Smooth muscle cell of the brain vasculature (primary cell): ENCODE measurements at places on chromosomes 5 and 9.

GRCh38 chr9:110170357-110171257, 37.4 kb downstream of the C9orf152 start:
- no peak for DNase-seq

- no peak for DNase-seq
These were observed 39.4 kb downstream of the BICD2 start for GRCh38 chr9:92725266-92725545.

DNA sequence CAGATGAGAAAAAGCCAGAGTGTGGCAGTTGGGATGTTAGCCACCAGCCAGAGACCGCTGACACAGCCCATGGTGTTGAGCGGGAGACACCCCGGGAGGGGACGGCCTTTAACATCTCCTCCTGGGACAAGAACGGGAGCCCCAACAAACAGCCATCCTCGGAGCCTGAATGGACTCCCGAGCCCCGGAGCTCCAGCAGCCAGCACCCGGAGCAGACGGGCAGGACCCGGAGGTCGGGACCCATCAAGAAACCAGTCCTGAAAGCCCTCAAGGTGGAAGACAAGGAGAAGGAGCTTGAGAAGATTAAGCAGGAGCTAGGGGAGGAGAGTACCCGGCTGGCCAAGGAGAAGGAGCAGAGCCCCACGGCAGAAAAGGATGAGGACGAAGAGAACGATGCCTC, 28.0 kb upstream of the POMT1 start:
- DNase-seq, result no peak

GRCh38 chr5:176891331-176891958, 7.7 kb downstream of the HK3 start:
- DNase-seq, result no peak

DNA sequence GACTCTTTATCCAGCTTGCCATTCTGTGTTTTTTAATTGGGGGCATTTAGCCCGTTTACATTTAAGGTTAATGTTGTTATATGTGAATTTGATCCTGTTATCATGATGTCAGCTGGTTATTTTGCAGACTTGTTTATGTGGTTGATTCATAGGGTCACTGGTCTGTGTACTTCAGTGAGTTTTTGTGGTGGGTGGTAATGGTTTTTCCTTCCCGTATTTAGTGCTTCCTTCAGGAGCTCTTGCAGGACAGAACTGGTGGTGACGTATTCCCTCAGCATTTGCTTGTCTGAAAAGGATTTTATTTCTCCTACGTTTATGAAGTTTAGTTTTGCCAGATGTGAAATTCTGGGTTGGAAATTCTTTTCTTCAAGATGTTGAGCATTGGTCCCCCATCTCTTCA, 381.1 kb downstream of the MAN2A1 start:
- DNase-seq, result no peak

DNA sequence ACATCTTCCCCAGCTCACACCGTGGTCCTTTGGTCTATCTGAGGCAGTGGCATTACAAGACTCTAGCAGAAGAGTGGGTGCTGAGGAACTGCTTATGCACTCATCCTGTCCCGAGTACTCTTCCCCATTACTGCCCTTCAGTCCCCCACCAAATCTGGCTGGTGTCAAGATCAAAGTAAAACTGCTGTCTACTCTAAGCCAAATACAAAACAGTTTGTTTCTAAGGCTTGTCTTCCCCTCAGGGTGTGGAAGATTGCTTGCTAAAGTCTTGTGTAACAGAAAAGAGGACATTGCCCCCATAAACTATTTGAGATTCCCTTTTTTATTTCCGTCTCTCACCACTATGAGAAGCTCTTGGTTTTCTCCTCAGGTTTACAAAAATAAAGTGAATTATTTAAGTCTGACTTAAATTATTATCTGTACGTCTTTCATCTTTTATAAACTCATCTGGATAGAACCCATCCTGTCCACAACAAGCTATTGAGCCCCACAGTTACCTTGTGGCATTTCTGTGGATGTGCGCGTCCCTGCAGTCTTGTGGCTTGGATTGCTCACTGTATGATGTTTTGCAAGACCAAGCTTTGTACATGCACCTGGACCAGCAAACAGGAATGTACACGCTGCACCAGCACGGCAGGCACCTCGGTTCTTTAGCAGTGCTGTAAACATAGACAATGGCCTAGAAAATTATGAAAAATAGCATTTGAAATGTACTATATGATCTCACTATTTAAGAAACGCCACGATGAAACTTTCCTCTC, 61.0 kb downstream of the CYSTM1 start:
- no peak for DNase-seq

DNA sequence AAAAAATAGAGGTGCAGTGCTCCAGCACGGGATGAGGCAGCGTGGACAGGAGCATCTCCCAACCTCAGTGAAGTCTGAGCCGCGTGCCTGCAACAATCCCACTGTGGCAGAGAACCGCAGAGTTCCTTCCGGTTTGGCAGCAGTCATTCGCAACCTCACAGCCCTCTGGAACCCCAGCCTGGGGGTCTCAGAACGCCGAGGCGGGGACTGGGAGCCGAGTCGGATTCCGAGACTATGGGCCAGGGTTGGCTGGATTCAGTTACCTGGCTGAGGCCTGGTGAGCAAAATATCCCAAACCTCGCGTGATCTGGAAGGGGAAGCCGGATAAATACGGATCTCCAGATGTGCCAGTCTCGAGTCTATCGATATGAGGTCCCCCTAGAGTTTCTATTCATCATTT, 27.0 kb downstream of the CDKN2A start:
- no peak for DNase-seq

GRCh38 chr5:174191076-174191475, 145.6 kb downstream of the NSG2 start:
- no peak for DNase-seq

DNA sequence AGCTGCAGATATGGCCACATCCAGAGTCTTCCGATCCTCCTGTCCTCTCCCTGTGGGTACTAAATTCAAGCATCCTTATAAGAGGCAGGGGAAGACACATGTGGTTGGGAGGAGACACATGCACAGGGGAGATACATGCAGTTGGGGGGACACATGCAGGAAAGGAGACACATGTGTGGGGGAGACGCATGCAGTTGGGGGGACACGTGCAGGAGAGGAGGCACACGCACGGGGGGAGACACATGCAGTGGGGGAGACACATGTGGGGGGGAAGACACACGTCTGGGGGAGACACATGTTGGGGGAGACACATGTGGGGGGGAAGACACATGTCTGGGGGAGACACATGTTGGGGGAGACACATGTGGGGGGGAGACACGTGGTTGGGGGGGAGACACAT, 21.2 kb upstream of the OLFM1 start:
- DNase-seq, result no peak

- DNase-seq, result no peak
These were observed 843.7 kb upstream of the WWC1 start for GRCh38 chr5:167447466-167448375.

GRCh38 chr5:126810596-126811380, 33.9 kb downstream of the LMNB1 start:
- no peak for DNase-seq

GRCh38 chr9:95413793-95414192, 96.3 kb upstream of the FANCC start:
- no peak for DNase-seq

DNA sequence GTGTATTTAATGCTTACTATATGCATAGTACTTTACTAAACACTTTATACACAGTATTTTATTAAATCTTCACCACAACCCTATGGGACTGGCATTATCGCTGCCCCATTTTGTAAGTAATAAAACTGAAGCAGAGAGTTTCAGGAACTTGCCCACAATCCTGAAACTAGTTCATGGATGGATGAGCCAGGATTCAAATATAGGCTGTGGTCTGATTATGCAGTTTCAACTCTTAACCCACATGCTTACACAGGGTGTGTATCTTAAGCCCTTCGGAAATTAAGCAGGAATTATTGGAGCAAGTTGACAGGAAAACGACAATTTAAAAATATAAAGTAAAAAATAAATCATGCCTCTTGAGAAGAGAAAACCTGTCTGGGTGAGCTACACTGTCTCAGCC, 109.0 kb downstream of the ATP10B start:
- DNase-seq, result no peak

DNA sequence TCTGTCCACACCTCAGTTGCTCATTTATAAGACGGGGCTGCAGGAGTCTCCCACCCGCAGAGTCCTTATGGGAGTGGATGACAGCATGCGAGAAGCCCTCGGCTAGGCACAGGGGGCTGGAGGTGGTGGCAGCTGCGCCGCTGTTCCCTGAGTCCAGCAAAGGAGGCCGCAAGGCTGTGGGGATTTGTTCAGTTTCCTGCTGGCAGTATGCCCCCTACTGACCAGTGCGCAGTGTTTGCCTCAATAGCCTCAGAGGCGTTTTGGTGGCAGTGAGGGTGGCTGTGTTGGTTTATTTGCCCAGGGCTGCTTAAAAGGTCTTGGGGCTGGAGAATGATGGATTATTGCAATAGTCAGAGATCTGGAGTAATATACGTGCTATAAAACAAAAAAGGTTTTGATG, 176.3 kb upstream of the OTULINL start:
- DNase-seq, result no peak

DNA sequence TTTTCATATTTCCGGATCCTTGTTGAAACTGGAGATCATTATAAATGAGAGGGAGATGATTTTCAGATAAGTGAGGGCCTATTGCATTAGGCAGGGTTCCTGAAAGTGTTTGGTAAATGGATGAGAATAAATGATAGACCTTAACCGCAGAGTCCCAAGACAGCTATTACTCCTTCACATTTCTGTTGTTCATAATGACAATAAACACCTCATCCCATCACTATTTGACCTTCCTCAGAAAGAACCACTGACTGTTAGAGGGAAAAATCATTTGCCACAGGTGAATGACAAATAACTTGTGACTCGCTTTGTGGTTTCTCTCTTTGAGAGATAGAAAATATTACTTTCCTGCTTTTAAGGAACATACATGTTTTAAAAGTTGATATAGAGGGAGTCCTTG, 47.3 kb upstream of the TRMT10B start:
- DNase-seq, result no peak

DNA sequence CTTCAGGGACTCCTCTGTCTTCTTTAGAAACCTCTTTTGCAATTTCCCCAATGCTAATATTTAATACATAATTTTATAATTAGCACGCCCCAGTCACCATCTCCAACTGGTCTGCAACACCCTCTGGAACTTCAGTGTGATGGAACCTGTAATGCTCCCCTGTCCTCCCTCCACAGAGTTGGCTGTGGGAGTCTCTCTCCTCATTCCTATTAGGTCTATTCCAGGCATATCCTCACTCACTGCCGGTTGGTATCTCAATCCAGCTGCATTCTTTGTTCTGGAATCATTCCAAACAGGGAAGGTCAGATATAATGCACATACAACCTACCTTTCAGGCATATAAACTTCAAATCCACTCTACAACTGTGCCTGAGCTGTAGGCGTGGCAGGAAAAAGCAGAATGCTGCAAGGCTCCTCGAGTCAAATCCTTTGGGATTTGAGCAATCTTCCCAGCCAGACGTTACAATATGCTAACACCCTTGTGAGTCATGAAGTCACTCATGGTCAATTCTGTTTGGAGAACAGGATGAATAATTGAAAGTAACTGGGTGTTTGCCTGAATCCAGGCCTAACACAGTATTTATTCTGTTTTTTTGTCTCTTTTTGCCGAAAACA, 293.8 kb downstream of the CWC27 start:
- peak; percentile 67 for DNase-seq

GRCh38 chr5:9499498-9499876, 46.4 kb downstream of the SEMA5A start:
- no peak for DNase-seq

DNA sequence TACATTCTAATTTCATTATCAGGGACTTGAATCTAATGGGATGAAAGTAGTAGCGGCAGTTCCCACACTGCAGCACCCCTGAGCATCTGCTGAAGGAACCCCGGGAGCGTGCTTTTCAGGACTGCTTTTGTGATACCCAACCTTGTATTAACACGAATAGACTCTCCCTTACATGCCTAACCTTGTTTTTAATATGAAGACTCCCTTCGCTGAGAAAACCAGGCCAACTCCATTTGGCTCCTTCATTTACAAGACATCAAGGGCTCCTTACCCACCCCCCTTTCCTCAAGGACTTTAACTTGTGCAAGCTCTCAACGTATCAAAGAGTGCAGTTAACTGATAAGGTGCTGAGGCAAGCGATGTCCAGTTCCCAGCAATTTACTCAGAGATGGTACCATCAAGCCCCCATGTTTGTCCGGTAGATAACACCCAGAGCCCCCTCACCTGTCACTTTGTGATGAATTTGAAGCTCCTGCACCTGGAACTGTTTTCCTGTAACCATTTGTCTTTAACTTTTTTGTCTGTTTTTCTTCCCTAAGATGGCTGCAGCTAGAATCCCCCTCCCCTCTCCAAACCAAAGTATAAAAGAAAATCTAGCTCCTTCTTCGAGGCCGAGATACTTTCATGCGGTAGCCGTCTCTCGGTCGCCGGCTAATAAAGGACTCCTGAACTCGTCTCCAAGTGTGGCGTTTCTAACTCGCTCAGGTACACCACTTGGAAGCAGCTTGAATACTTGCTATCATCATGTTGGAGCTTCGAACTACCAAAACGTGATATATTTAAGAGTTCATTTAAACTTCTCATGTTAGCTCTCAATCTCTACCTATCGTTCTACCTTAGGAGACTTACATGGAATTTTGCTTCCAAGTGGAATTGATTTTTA, 10.7 kb downstream of the HNRNPH1 start:
- no peak for DNase-seq

GRCh38 chr5:143708672-143709071, 103.3 kb upstream of the HMHB1 start:
- no peak for DNase-seq

- DNase-seq, result no peak
These were observed 145.4 kb downstream of the KCTD16 start for GRCh38 chr5:144315994-144316634.

- DNase-seq, result no peak
These were observed 317.2 kb upstream of the GRAMD2B start for GRCh38 chr5:126106029-126106428.

GRCh38 chr9:16453390-16453789, 417.1 kb downstream of the BNC2 start:
- DNase-seq, result no peak

- DNase-seq, result no peak
These were observed 93.3 kb downstream of the TLE1 start for GRCh38 chr9:81595887-81596543.

DNA sequence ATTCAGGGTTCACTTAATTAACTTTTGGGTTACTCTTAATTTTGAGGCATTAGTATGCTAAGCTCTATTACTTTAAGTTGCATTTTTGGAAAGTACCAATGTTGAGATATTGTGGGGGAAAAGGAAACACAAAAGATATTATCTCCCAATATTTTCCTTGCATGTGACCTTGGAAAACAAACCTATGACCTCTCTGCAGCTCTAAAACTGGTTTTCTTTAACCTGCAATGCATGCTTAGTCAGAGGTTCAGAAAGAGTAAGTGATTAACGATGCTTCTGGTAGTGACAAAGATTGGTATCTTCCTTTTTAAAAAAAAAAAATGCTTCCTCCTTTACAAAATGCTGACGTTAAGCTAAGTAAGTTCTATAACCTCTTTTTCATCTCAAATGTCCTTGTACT, 44.9 kb upstream of the CDH18 start:
- no peak for DNase-seq
